Ammon's horn (tissue), 1 donor: ENCODE measurements at places on chromosomes 2 and 18.

GRCh38 chr2:164754157-164755093 is 87.2 kb downstream of the COBLL1 start:
- no peak for DNase-seq

GRCh38 chr2:58907644-58908043 is 666.5 kb upstream of the FANCL start:
- no peak for DNase-seq

- DNase-seq = no peak
Observed at GRCh38 chr2:236415684-236416444, 151.7 kb upstream of the ASB18 start.

DNA sequence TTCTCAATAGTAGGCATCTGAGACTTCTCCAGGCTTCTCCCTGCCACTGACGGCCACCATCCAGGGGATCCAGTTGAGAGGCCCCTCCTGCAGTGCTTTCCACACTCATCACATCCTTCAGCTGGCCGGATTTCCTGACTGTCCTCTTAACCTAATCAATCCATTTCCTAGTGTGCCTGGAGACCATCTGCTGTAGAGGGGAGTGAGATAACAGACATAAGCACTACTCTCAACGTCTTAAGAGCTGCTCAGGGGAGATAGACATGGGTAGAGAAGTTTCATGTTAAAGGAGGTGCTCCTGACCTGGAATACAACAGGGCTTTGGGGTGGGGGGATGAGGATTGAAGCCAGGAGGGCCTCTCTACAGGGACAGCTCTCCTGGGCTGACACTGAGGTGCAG is 14.2 kb downstream of the SPR start:
- DNase-seq = no peak

- DNase-seq = no peak
Observed at GRCh38 chr2:33491441-33492084, 15.1 kb downstream of the RASGRP3 start.
